ENCODE measurements at places on chromosomes 12 and 14. TPM values are rescaled to one million over a fixed set of nuclear protein-coding genes. Genes with fewer than 3 reads are reported as not detected.

CDCA3 gene
- 0.57 TPM for polyA plus RNA-seq

SLC10A1 gene
- not detected for polyA plus RNA-seq

DNA sequence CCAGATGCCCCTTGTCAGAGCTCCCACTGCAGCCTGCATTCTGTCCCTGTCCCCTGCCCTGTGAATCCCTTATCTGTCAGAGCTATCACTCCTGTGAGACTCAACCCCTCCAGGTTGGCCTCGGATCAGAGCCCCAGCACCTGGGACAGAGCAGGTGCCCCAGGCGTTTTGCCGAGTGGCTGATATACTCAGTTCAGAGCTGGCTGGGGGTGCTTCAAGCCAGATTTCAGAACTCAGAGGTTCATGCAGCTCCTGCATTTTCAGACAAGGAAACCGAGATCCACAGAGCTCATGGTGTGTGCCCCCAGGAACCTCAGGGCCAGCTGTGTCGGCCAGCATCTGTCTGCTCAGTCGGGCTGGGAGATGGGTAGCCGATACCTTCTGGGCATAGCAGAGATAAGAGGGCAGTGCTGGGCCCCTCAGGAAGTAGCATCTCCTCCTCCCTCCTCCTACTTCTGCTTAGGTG is 228.0 kb upstream of the RTL1 start:
- no peak for DNase-seq

DNA sequence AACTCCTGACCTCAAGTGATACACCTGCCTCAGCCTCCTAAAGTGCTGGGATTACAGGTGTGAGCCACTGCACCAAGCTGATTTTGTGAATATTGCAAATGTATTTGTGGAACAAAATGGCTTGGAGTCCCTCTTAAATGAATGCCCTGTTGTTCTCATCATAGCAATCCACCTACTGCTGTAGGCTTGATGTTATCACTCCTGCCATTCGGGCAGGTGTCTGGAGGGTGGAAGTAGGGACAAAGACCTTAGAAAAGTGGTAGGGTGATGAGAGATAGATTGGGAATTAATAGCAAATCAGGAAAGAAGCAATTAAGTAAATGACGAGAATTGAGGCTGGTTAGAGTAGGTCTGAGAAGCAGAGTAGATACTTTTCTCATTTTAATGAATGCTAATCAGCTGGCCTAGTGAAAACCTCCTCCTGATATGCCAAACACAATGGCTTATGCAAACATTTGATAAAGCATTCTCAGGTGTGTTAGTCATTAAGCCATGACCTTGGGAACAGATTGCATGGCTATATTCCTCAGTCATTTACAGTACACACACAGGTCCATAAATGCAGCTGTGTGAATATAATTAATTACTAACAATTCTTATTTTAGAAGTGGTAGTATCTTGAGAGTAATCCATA is 60.5 kb upstream of the USP44 start:
- DNase-seq: no peak

GRCh38 chr12:123917337-123917850 is 55.2 kb downstream of the CCDC92 start:
- no peak for DNase-seq

PRKD1 gene
- polyA plus RNA-seq: not detected

SLIRP gene
- polyA plus RNA-seq: 402 TPM

DNA sequence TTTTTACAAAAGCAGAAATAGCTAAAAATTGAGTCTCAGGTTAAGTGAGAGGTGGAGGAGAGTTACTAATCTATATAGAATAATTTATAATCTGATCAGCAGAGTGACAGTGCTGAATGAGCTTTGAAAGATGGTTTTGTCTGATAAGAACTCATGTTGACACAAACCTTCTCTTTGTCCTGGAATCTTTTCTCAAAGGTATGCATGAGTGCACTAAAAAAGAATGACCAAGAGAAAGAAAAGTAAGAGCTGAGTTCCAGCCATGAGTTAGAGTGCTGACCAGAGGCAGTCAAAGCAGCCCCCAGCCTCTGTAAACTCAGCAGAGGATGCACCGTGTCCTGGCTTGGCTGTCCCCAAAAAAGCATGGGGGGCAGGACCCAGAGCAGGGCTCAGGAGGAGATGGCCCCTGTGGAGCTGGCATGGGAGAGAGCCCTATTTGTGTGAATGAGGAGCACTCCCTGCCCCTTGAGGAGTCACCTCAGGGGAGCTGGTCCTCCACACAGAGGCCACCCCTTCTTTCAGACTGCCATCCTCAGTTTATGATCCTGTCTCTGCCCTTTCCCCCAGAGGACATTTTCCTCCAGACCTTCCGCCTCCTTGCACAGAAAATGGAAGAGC is 129.8 kb downstream of the SEC23A start:
- no peak for DNase-seq

CAPZA3 gene
- not detected for polyA plus RNA-seq

GRCh38 chr14:53620890-53621289 is 335.7 kb downstream of the BMP4 start:
- no peak for DNase-seq

DNA sequence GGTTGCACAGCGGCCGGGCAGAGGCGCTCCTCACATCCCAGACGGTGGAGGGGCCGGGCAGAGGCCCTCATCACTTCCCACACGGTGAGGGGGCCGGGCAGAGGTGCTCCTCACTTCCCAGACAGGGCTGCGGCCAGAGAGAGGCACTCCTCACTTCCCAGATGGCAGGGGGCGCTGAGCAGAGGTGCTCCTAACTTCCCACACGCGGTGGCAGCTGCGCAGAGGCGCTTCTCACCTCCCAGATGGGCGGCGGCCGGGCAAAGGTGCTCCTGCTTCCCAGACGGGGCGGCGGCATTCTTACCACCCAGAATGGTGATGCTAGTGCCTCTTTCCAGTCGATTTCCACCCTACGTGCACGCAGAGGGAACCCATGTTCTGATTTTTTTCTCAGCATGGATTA is 304.4 kb downstream of the RGS6 start:
- no peak for DNase-seq

GRCh38 chr14:89440986-89441909 is 24.2 kb upstream of the FOXN3 start:
- DNase-seq: no peak

- DNase-seq: no peak
Observed at GRCh38 chr12:46108721-46109120, 118.3 kb upstream of the SCAF11 start.

DCN gene
- not detected for polyA plus RNA-seq

- no peak for DNase-seq
Observed at GRCh38 chr14:89600029-89600428, 183.0 kb upstream of the FOXN3 start.

GRCh38 chr12:38691164-38691563 is 214.2 kb downstream of the CPNE8 start:
- DNase-seq: no peak

GYS2 gene
- polyA plus RNA-seq: not detected

DNA sequence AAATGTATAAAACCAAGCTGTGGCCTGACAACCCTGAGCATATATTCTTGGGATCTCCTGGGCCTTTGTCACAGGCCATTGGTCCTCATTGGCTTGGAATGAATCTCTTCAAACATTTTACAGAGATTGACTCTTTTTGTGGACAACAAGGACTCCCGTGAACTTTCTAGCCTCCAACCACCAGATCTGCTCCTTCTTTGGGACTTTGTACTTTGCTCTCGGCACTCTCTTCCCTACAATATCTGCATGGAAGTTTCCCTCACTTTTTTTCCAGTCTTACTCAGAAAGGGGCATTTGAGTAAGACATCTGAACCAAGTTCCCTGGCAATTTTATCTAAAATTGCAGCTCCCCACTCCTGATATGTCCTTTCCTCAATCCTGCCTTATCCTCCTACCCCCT is 158.8 kb downstream of the PHLDA1 start:
- no peak for DNase-seq

GRCh38 chr14:102777711-102778337 is 575 bp downstream of the TRAF3 start:
- no peak for DNase-seq

GNB3 gene
- polyA plus RNA-seq: not detected

TAS2R14 gene
- 0.61 TPM for polyA plus RNA-seq

ARHGAP9 gene
- 494 TPM for polyA plus RNA-seq

- no peak for DNase-seq
Observed at GRCh38 chr12:97797473-97797872, 334.9 kb downstream of the RMST start.

GRCh38 chr12:48972213-48972951 is 847 bp upstream of the WNT10B start:
- no peak for DNase-seq

DNA sequence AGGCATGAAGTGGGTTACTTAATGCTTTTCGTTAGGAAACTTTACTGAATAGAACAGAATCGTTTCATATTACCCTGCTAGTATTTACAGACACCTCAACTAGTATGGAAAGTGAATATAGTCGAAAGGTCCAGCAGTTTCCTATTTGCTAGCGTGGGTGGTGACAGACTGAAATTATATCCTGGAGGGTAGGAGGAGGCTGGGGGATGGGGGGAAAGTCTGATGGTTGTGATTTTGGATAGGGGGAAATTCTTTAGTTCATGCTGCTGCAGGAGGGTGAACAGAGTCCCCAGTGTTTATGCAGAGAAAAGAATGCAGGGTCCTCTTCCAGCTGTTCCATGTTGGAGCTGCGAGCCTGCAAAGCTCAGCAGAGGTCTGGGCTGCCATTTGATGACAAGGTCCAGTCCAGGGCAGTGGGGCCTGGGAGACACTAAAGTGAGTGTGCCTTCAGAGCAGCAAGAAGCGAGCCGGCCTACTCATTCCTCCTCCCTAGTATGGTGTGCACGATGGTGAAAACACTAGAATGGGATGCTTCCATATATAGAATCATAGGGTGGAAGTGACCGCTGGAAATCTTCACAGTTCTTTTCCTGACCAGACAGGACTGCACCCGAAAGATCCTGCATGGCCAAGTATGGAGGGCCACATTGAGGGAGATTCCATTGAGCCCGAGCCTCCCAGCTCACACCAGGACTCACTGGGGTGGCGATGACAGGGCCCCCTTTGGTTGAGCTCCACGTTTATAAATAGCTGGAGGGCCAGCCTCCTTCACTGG is 2.1 kb downstream of the SAMD4A start:
- no peak for DNase-seq

TMEM229B gene
- polyA plus RNA-seq: 18.7 TPM

DNA sequence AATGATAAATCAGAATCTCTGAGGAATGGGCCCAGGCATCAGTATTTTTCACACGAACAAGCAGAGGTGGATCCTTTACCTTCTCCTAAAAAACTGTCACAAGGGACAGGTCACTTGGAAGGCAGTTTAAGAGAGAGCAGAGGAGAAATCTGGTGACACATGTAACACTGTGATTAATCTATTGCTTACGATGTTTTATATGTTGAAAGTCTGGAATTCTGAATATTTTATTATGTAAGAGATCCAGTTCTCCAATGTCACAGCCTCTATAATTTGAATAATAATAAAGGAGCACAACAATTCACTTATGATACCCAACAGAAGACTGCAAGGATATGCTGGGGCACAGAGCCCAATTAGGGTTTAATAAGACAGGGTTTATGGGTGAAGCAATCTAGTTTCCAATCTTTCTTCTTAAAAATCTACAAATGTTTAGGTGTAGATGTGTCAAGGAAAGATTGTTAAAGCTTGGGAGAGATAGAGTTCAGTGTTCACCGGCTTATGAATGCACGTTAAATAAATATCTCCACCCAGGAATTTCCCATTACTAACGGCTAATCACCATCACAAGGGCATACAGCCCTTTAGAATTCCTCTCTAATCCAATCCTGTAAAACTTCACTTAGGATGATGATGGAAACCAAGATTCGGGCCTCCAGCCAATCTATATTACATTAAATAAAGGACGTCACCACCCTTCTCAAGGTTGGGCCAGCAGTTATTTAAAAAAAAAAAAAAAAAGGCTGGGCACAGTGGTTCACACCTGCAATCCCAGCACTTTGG is 23.4 kb downstream of the DUSP16 start:
- no peak for DNase-seq

LMNTD1 gene
- polyA plus RNA-seq: not detected

DNA sequence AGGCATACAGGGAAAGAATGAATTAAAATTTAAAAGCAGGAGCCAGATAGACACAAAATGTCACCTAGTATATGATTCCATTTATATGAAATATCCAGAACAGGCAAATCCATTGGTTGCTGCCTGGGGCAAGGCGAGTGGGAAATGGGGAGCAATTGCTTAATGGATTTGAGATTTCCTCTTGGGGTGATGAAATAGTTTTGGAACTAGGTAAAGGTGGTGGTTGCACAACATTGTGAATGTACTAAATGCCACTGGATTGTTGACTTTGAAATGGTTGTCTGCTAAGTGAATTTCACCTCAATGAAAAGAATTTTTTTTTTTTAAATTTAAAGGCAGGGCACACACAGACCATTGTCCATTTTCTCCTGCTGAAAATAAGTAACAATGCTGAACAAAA is 61.9 kb downstream of the ABCC9 start:
- DNase-seq: no peak

DNA sequence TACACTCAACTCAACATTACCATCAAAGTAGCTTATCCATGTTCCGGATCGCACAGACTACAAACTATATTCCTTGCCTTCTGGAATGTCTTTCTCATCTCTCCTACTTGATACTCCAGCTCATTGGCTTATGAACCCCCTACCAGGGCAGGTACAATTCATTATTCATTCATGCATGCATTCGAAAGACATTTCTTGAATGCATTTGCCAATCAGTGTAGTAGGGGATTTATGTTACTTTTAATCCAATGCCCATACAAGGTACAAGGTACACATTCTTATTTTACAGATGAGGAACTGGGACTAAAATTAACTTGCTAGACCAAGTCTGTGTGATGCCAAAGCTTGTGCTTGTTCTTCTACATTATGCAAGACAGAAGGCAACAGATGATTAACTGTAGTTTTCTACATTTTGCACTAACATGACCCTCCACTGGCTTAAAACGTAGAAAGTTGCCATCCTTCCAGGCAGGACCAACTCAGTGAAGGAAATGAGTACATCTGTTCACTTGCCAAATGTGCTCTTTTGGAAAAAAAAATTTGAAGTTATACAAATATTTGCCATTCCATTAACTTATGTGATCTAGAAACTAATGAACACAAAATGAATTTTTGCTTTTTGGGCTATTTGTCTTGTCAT is 53.8 kb upstream of the KCNJ8 start:
- no peak for DNase-seq

SLC25A21 gene
- polyA plus RNA-seq: not detected

GRCh38 chr12:130473266-130473665 is 135.6 kb downstream of the PIWIL1 start:
- no peak for DNase-seq

GRCh38 chr12:66061557-66062289 is 68.8 kb downstream of the LLPH start:
- DNase-seq: no peak

Data from CD14-positive monocyte (primary cell).